Endodermal cell (in vitro differentiated cells): ENCODE measurements at places on chromosomes 6 and 20.

DNA sequence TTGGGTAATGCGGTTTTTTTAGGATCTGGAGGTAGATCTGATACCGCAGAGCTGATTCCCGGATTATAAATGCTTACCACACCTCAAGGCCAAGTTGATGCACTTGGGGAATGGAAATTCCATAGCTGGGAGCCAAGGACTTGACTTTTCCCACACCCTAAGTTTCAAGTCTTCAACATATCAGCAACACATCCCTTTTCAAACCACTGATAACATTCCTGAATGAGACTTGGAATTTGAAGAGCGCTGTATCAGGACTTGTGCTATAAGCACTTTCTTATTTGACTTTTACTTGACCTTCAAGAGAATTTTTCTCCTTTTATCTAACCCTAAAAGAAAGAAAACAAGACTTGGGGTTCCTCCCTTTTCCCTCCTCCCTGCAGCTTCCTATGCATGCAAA lies 90.6 kb upstream of the NAA20 start:
- no peak overlapping the region for H3K27ac ChIP-seq
- no peaks in the 10 kb centered on the region for H3K4me1 ChIP-seq
- no peaks in the 10 kb centered on the region for H3K36me3 ChIP-seq
- H3K4me3 ChIP-seq, result no peak overlapping the region

DNA sequence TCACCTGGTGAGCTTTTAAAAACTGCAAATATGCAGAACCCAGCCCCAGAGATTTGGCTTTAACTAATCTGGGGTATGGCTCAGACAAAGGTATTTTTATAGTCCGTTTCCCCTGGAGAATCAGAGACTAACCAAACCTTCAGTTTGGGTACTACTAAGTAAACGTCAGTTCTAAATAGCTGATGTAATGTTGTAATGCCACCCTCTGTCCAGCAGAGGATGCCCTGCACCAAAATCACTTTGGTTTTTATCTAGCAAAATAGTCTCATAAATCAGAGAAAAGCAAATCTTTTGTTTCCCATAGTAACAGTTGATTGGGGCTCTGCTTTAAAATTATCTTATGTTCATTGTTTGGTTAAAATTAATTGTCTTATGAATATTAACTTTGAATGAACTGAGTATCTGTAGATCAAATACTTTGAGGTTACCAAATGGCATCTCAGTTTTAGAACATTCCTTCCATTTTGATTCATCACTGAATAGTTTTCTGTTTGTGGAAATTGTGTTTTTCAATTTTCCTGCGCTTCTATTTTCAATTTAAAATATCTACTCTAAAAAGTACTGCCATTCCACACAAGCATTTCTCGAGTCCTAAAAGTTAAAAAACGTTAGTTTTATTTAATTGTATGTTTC lies 278.3 kb upstream of the PLCB4 start:
- H3K27me3 ChIP-seq, result no peaks in the 10 kb centered on the region
- DNase-seq, result peak; percentile 65
- no peaks in the 10 kb centered on the region for H3K4me1 ChIP-seq
- H3K36me3 ChIP-seq, result peaks cover 5% of the 10 kb centered on the region
- no peak overlapping the region for H3K4me3 ChIP-seq

DNA sequence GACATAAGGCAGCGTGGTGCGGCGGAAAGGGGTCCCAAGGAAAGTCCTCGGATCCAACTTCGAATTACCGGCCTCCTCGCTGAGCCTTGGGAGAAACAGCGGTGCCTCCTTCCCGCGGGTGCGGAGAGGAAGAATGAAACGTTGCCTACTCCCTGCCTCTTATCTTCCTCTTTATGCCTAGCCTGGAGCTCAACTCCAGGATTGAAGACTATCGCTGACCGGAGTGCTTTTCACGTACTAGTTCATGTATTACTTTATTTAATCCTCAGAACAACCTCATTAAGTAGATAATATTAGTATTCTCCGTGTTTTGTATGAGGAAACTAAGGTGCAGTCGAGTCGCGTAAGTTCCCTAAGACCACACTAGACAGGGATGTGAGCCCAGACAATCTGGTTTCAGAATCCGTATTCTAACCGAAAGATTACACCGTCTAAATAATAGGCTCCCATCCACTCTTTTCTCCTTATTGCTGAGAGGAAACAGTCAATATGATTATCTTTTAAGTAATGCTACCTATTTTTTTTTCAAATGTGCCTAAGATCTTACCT lies 793 bp upstream of the PDSS2 start:
- no peaks in the 10 kb centered on the region for H3K27me3 ChIP-seq
- H3K27ac ChIP-seq, result no peak overlapping the region
- H3K4me1 ChIP-seq, result no peaks in the 10 kb centered on the region
- H3K4me3 ChIP-seq, result peak overlapping the region; percentile 99
- DNase-seq, result no peak

- H3K4me1 ChIP-seq, result no peaks in the 10 kb centered on the region
- H3K27me3 ChIP-seq, result no peaks in the 10 kb centered on the region
- no peak overlapping the region for H3K27ac ChIP-seq
- no peaks in the 10 kb centered on the region for H3K36me3 ChIP-seq
- no peak overlapping the region for H3K4me3 ChIP-seq
These were observed 34.4 kb upstream of the PTPN1 start for GRCh38 chr20:50475681-50476292.

- no peak overlapping the region for H3K27ac ChIP-seq
- H3K36me3 ChIP-seq, result no peaks in the 10 kb centered on the region
- H3K4me1 ChIP-seq, result no peaks in the 10 kb centered on the region
- no peaks in the 10 kb centered on the region for H3K27me3 ChIP-seq
- H3K4me3 ChIP-seq, result no peak overlapping the region
- DNase-seq, result no peak
These were observed 707.0 kb downstream of the EPM2A start for GRCh38 chr6:145028144-145028818.

GRCh38 chr6:151213352-151213751 lies 26.4 kb upstream of the AKAP12 start:
- H3K4me3 ChIP-seq, result no peak overlapping the region
- no peak overlapping the region for H3K27ac ChIP-seq
- no peaks in the 10 kb centered on the region for H3K36me3 ChIP-seq
- no peak for DNase-seq

DNA sequence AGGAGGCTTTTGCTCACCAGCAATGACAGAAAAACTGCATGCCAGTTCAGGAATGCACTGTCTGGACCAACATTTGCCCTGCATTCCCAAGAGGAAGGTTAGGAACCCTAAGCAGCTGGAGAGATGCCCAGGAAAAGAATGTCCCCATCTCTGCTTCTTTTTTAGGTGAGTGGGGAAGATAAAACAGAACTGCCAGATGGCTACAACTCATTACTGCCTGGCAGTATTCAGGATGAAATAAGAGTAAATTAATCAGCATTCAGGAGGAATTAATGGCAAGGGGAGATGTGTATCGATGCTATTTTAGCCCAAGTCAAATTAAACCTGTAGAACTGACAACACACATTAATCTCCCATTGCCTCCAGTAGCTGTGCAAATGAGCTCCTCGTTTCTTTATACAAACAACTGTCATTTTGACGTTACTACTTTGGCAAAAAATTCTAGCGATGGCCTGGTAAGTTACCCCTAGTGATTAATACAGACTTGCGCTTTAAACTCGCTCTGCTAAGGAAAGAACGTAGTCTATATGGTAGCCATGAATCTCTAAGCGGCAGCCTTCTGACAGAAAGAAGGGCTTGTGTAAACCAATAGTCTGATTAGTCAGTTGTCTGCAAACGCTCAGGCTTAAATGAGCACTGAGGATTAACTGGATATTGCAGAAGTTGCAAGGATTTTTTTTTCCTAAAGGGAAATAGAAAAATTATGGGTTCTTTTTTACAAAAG lies 16.7 kb upstream of the SMLR1 start:
- DNase-seq, result no peak
- H3K27me3 ChIP-seq, result no peaks in the 10 kb centered on the region
- no peak overlapping the region for H3K4me3 ChIP-seq
- no peaks in the 10 kb centered on the region for H3K4me1 ChIP-seq

GRCh38 chr6:170223718-170224693 lies 66.9 kb downstream of the DLL1 start:
- H3K36me3 ChIP-seq, result no peaks in the 10 kb centered on the region
- no peaks in the 10 kb centered on the region for H3K27me3 ChIP-seq
- DNase-seq, result no peak
- no peaks in the 10 kb centered on the region for H3K4me1 ChIP-seq
- no peak overlapping the region for H3K27ac ChIP-seq
- H3K4me3 ChIP-seq, result no peak overlapping the region

GRCh38 chr6:37539171-37540028 lies 39.7 kb upstream of the CCDC167 start:
- peaks cover 42% of the 10 kb centered on the region for H3K27me3 ChIP-seq
- H3K4me1 ChIP-seq, result peaks cover 8% of the 10 kb centered on the region
- H3K4me3 ChIP-seq, result no peak overlapping the region
- H3K36me3 ChIP-seq, result no peaks in the 10 kb centered on the region
- no peak overlapping the region for H3K27ac ChIP-seq

GRCh38 chr6:11228935-11229654 lies 3.4 kb downstream of the NEDD9 start:
- DNase-seq, result peak; percentile 81
- H3K4me1 ChIP-seq, result peaks cover 13% of the 10 kb centered on the region
- no peak overlapping the region for H3K27ac ChIP-seq
- H3K27me3 ChIP-seq, result no peaks in the 10 kb centered on the region
- peaks cover 10% of the 10 kb centered on the region for H3K36me3 ChIP-seq
- peak overlapping the region; percentile 92 for H3K4me3 ChIP-seq

DNA sequence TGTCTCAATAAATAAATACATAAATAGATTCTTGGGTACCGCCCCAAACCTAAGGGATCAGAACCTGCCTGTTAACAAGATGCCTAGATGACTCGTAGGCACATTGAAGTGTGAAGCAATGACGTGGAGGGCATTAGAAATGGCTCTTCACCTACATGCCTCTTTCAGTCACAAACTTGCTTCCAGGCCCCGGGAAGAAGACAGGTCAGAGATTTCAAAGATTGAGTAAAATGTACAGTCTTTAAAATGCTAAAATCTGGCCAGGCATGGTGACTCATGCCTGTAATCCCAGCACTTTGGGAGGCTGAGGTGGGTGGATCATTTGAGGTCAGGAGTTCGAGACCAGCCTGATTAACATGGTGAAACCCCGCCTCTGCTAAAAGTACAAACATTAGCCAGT lies 480.8 kb upstream of the JARID2 start:
- no peaks in the 10 kb centered on the region for H3K27me3 ChIP-seq
- H3K27ac ChIP-seq, result no peak overlapping the region
- no peak overlapping the region for H3K4me3 ChIP-seq
- no peaks in the 10 kb centered on the region for H3K36me3 ChIP-seq

- no peak overlapping the region for H3K4me3 ChIP-seq
- H3K4me1 ChIP-seq, result peaks cover 16% of the 10 kb centered on the region
- no peaks in the 10 kb centered on the region for H3K27me3 ChIP-seq
- DNase-seq, result peak; percentile 73
- no peak overlapping the region for H3K27ac ChIP-seq
These were observed 12.2 kb downstream of the BACH2 start for GRCh38 chr6:90284236-90285041.

DNA sequence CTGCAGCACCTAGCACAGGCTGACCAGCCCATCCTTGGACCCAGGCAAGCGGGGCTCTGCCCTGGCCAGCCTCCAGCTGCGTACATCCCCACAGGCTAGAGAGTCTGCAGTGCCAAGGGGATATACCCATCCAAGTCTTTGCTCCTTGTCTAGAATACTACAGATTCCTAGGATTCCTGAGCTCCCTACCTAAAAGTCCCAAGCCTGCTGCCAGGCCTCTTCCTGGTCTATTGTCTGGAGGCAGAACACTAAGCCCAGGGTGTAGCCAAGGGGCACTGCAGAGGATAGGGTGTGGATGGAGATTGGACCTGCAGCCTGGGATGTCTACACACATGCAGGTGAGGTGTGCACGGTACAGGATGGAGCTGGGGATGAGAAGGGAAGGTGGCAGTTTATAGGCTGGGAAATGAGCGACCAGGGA lies 90.0 kb upstream of the SIRPA start:
- no peaks in the 10 kb centered on the region for H3K4me1 ChIP-seq
- H3K27ac ChIP-seq, result no peak overlapping the region
- no peak overlapping the region for H3K4me3 ChIP-seq
- H3K36me3 ChIP-seq, result no peaks in the 10 kb centered on the region
